Mesenteric fat pad (tissue), 1 donor: ENCODE measurements at places on chromosomes 3 and 15.

- no peak for DNase-seq
Measured at GRCh38 chr3:105790534-105790933, 78.3 kb downstream of the CBLB start.

GRCh38 chr3:173513123-173513522, 115.6 kb downstream of the NLGN1 start:
- DNase-seq, result no peak

GRCh38 chr3:135491491-135492205, 473.9 kb upstream of the PPP2R3A start:
- no peak for DNase-seq

DNA sequence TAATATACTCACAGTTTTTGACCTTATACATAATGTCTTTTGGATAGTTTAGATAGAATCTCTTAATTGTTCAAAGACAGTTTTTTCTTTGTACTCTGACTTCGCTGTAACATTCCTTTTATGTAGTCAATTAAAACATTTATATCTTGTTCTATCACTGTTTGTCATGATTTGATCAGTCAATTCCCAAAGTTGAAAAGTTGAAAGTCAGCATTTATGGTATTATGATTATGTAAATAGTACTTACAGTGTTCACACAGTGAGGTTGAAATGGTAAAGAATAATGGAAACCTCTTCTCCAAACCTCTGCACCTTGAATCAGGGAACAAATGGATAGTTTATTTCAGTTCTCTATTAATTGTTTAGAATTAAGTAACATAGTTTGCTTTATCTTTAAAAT, 26.6 kb downstream of the NR1D2 start:
- DNase-seq, result no peak

DNA sequence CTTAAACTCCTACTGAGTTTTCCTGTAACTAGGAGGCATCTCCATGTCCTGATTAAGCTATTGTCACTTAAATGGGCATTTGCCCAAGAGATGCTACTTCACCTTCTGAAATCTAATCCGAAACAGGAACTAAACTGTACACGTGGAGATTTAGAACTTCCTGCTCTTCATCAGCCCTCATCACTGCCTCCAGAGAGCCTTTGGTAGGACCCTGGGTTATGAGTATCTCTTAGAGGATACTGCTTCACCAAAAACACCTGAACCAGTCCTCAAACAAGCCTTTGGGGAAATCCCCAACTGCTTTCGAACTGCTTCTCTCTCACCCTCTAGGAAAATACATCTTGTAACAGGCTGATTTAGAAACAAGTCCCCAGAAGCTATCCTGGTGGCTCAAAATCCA, 320.3 kb downstream of the GAP43 start:
- no peak for DNase-seq

DNA sequence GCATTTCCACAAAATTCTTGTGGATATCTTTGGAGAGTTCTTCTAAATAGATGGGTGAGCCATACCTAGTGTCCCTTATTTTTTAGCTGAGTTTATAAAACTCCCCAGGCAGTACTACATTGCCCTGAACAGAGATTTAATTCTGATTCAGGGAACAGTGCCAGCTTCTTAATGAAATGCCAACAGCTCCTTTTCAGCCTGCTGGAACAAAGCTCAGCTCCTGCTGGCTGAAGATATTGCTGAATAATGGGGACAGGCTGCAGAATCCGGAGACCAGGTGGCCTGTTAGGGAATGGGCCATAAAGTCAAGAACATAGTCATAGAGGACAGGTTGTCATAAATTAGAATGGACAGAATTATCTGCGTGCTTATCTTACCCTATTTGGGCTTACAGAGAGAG, 8.9 kb downstream of the HGD start:
- no peak for DNase-seq
